ENCODE measurements at places on chromosomes 5 and 9. TPM values are rescaled to one million over a fixed set of nuclear protein-coding genes. Genes with fewer than 3 reads are reported as not detected.

The PAX5 gene
- 0.18 TPM for total RNA-seq

The SLC27A6 gene
- total RNA-seq = not detected

The FBLL1 gene
- total RNA-seq = not detected

DNA sequence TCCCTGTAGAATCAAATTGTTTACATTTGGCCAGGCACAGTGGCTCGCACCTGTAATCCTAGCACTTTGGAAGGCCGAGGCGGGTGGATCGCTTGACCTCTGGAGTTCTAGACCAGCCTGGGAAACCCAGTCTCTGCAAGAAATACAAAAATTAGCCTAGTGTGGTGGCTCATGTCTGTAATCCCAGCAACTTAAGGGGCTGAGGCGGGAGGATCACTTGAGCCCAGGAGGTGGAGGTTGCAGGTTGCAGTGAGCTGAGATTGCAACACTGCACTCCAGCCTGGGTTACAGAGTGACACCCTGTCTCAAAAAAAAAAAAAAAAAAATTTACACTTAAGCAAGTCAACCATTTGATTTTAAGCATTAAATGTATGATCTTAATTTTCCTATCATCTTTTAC lies 17.5 kb upstream of the IQGAP2 start:
- no peak for DNase-seq

DNA sequence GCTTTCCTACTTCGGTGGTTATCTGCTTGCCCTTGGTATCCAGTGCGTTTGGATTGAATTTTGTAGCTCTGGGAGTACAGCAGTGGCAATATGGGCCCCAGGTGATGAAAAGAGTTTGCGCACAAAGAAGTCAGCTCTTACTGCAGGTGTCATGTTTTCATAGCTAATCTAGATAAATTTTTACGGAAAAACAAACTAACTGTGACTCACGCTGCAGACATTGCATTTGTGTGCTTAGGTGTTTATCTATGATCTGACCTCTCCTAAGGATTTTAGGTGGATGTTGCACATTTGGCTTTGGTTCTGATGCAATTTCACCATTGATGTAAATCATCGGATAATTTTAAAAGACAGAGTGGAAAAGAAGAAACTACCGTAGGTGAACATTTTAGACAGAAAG lies 92.1 kb downstream of the VCAN start:
- no peak for DNase-seq

DNA sequence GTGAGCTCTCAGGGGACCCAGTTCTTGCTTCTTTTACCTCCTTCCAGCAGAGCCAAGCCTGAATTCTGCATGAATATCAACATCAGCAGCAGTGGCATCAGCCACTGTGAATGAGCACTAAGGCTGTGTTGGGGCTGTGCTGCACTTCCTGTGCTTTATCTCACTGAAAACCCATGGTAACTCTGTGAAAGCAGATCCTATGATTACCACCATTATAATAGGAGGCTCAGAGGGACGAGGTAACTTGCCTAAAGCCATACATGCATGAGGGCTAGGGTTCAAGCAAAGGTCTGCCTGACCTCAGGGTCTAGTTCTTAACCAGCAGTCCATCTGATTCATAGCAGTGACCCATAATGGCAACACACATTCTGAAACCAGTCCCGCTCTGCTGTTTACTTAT lies 60.5 kb upstream of the RAPGEF1 start:
- no peak for DNase-seq

DNA sequence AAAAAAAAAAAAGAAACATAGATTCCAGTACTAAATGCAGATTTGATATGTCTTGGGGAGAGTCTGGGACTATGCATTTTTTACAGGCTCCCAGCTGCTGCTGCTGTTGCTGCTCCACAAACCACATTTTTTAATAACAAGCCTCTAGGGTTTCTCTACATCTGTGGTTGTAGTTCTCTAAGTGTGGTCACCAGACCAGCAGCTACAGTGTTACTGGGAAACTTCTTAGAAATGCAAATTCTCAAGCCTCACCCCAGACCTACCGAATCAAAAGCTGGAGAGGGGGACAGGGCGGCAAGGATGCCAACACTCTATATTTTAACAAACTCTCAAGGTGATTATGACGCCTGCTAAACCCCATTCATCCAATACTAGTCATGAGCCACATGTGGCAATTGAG lies 293.4 kb upstream of the PTGER4 start:
- no peak for DNase-seq
